ENCODE measurements at places on chromosomes 2 and 18.

DNA sequence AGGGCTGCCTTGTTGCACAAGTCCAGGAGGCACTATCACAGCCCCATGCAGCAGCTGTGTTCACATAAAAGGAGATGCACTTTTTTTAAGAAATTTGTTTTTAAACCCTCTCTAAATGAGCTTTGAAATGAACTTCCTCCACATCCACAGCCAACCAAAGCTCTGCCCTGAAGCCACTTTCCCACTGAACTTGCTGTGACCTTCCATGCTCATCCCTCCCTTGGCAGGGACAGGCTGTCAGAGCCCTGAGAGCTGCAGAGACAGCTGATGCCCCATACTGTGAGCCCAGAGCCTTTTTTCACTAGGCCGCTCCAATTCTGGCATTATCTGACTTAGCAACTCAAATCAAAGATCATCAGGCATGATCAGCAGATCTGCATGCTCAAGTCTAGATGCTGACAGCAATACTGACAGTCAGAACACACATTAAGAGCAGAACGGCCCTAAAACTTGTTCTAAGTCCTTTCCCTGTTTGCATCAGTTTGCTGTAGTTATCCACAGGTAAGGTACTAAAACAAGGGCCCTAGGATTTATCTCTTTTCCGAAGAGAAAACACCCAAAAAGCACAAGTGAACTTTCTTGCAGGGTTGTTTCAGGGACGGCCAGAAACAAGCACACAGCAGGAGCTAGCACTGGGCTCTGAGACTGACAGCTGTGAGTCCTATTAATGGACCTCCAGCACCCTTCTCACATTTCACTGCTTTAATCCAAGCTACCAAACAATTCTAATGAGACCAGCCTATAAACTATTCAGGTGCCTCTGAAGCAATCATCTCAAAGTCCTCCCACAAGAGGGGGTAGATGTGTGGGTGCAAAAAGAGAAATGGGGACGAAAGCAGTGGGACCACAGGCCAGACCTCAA is 34.9 kb downstream of the RNU4ATAC start:
- no peak for DNase-seq

DNA sequence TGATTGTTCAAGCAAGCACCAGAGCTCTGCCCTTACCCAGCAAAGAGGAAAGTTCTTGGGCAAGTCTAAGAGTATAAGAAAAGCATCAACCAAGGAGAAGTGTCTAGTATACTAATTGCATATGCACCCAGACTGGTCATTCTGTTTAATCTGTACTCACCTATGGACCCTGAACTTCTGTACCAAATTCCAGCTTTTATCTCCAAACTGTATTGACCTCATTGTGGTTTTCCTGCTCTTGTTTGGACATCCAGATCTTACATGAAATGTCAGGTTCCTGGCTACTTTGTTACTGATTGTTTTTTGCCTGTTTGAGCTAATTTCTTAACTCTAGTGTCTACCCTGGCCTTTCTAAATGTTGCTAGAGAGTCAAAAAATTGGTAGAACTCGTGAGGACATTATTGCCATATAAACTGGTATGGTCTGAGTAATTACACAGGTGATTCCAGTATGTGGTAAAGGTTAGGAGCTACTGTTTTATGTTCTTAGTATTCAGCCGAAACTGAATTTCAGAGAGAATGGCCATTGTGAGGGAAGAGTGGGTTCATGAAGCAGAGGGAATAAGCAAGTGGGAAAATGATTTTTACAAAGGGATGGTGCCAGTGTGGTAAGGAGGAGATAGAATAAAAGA is 146.3 kb downstream of the HNMT start:
- no peak for DNase-seq

DNA sequence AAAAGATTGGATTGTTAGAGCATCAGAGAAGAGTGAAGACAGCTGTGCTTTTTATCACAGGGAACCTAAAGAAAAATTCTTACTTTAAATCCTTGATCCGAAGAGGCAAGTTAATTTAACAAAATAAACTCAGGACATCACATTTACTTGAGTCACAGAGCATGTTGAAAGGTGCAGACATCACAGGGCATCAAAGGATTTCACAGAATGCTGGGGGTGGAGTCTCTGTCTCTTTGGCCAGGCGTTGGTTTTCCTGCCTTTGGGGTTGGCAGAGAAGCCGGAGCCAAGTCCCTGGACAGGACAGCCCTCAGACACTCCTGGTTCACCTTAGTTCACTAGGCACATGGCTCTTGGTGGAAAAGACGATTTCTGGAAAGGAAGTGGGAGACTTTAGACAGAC is 56.3 kb downstream of the SH3RF3 start:
- no peak for DNase-seq

GRCh38 chr18:31683106-31683505 is 1.3 kb downstream of the B4GALT6 start:
- DNase-seq, result no peak

DNA sequence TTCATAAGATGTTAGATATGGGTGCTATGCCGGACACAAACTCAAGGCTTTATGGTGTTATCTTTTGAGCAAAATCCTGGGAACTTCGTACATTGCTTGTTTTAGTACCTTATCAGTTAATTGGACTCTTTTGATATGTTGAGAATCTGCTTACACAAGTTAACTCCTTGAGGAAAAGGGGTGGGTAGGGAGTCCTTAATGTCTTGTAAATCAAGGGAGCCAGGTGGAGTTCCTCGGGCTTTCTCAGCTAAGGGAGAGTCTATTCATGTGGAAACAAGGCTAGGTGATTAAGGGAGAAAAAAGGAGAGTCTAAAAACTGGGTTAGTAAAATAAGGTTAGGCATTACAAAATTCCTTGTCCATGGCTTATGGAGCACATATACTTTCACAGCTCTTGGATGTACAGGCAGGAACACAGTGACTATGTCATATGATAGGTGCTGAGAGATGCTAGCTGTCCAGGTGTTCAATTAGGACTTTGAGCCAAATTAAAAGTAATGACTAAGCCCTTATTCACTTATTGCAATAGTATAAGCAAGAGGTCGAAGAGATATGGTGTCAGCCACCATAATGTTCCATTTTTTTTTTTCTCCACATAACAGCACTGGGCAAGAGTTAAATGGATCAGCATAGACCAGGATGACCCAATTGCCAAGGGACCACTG is 59.5 kb upstream of the DYNAP start:
- no peak for DNase-seq

GRCh38 chr2:150413366-150413765 is 74.1 kb downstream of the RND3 start:
- no peak for DNase-seq

DNA sequence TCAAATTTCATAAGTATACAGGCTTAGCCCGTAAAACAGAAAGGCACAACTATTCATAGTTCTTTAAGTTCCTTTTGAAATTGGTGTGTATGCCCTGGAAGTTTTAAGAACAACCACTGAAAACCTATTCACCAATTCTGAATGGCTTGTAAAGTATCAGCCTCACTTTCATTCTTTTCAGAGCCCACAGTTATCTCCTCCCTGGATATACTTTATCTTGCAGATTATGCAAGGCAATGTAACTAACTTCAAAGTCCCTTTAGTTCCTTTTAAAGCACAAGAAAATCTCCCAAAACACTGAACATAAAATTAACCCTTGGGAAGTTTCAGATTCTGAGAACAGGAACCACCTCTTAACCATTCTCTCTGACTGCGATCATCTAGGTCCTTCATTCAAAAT is 1.1 kb downstream of the STRN start:
- DNase-seq, result no peak

DNA sequence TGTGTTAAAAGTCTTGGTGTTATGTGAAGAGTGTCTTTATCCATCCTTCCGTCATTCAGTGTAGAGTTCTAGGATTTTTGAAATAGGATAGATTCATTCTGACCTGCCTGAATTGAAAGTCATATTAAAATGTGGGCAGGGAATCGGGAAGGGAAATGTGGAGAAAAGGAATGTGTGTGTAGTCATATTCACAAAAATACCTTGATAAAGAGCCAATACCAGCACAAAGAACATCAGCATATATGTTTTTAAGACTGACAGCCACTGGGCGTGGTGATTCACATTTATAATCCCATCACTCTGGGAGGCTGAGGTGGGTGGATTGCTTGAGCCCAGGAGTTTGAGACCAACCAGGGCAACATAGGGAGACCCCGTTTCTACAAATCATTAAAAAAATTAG is 188.1 kb downstream of the CAMKMT start:
- no peak for DNase-seq

DNA sequence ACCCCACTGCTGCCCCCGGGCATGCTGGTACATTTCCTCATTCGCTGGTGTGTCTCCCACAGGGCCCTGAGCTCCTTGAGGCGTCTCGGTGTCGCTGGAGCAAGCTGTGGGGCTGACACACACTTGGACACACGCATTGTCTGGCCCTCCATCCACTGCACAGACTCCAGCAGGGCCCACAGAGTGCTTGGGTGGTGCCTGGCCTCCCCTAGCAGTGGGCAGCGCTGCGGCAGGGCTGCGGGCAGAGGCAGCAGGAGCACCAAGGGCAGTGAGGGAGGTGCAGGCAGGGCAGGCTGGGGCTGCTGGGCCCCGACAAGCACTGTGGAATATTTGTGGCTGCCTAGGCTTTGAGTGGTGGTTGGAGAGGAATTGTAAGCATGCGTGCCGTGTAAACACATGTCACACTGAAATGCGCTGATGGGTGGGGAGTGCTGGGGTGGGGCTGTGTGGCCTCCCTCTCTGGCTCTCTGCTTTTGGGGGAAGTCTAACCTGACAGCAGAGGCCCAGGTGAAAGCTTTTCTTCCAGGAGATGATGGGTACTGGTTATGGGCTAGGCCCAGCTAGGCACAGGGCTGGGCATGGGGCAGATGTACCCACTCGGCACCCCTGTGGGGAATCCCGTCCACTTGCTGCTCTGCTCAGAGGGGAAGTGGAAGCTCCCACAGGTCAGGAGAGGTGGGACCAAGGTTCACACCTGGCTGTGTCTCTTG is 55.5 kb upstream of the HS6ST1 start:
- DNase-seq, result no peak

- peak; percentile 62 for DNase-seq
Measured at GRCh38 chr2:209423562-209424198, at the start of gene MAP2. Gene MAP2 (plus strand): TSS chr2:209424047. CDS start chr2:209653171, 229,124 bp downstream.

DNA sequence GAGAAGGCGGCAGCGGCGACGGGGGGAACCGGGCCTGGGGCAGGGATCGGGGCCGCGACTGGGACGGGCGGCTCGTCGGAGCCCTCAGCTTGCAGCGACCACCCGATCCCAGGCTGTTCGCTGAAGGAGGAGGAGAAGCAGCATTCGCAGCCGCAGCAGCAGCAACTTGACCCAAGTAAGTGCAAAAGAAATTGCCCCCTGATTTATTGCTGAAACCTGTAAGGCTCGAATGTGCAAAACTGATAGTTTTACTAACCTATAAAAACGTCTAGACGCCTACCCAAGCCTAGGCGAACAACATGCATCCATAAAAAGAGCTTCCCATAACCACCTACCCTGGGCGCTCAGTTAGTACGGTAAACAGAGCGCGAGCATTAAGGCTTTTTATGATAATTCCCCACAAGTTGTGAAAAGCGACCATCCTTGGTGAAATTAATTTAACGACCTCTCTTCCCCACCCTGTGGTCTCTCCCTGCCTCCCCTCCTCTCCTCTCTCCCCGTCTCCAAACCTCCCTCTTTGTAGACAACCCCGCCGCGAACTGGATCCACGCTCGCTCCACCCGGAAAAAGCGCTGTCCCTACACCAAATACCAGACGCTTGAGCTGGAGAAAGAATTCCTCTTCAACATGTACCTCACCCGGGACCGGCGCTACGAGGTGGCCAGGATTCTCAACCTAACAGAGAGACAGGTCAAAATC is 1.0 kb downstream of the HOXD9 start:
- DNase-seq, result no peak

- no peak for DNase-seq
Measured at GRCh38 chr2:210170196-210170445, 1.1 kb downstream of the KANSL1L start.

GRCh38 chr2:114082731-114083433 is 193.0 kb downstream of the ACTR3 start:
- DNase-seq, result no peak

GRCh38 chr2:218028562-218029348 is 26.0 kb upstream of the TNS1 start:
- no peak for DNase-seq

DNA sequence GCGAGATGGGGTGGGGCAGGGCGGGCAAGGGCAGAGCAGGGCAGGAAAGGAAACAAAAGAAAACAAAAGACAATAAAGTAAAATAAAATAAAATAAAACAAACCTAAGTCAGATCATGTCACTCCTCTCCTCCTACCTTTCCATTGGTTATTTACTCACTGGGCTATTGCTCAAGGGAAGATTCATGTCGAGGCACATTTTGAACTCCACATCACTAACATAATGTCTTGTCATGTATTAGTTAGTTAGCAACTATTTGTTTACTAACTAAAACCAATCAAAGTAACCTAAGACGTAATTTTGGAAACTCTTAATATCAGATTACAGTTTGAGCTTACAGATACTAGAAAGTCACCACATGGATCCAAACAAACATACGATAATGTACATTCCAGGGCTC is 2.2 kb downstream of the C1D start:
- no peak for DNase-seq

DNA sequence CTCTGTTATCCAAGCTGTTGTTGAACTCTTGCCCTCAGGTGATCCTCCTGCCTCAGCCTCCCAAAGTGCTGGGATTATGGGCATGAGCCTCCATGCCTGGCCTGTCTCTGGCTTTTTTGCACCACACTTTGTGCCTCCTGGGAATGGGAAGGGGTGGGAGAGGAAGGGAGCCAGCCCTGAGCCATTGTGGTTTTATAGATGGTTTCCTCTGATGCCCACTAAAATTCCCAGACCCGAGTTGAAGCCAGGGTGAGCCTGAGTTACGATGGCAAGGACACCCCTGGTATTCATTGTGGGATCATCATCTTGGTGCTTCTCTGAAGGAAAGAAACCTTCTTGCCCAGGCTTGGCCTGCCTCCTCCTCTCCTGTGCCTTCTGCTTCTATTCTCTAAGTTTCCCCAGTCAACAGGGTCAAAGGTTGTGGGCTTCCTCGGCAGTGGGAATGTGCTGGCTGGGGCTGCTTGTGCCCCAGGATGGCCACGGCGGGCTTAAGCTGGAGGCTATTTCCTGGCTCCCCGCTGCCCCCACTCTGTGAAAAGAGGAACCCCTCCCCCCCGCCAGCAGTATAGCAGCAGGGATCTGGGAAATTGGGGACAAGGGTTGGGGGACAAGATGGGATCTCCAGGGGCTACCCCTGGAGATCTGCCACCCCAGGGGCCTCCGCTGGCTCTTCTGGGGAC is 106.2 kb downstream of the STPG4 start:
- DNase-seq, result no peak

DNA sequence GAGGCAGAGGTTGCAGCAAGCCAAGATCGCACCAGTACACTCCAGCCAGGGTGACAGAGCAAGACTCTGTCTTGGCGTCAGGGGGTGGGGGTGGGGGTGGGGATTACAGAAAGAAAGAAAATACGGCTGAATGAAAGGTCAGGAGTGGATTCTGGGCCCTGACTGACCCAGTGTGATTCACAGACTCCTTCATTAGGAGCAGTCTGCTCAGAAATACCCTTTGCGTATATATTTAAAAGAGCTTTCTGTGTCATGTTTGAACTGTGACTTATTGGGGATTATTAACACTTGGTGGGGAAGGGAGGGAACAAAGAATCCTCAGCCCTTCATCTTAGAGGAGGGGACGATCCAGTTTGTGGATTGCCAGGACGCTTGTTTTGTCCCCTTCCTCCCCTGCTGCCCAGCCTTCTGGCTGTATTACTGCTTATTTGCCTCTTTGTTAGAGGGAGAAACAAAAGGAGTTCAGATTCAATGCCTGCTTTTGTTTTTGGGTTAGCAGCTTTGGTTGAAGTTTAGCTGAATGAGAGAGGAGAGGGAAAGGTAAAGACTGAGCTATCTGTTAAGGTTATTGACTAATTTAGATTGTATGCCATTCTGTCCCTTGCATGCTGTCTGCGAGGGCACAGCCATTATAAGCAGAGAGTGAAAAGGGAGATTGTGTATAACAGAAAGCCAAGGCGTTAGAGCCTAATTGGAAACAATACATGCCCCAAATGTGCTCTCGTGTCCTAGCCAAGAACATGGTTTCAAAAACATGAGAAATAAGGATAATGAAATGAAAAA is 118.3 kb downstream of the FMNL2 start:
- DNase-seq, result no peak
